Activated CD8-positive, alpha-beta memory T cell treated with anti-CD3 and anti-CD28 coated beads for 1 hour (primary cell): ENCODE measurements at places on chromosomes 2 and 18.

DNA sequence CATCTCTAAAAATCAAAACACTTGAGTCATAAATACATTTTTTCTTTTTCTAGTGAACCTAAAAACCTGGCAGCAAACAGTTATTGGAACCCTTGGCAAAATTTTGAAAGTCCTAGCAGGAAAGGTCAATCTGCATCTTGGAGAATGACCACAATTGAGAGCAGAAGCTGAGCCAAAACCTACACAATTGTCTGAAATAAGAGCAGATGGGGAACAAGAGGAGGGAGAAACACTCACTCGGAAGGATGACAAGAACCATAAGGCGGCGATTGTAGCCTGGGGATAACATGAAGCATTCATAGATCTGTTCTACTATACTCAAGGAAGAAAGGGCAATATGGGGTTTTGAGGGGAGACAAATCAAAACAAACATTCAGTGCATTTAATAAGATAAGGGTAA is 117.0 kb downstream of the CHN1 start:
- DNase-seq = no peak

DNA sequence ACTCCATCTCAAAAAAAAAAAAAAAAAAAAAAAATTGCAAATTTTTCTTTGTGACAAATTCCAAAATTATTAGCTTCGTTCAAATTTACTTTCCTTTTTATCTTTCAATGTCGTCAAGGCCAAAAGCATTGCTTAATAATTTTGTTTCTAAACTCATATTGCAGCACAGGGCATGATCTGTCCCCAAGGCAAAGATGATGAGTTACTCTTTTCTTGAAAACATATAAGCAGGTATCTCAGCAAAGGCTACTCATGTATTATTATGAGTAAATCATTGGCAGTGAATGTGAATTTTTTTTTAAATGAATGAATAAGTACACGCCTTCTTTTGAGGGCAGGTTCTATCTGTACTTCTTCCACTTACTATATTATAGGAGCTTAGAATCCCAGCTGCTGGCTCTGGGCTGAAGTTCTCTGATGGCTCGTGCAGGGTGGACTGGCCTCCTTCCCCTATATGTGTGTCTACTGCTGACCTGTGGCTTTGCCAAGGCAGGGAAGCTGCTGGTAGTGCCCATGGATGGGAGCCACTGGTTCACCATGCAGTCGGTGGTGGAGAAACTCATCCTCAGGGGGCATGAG is at the start of gene UGT1A7:
TSS of gene UGT1A7 (plus strand) at position 381 of the 579 bp plus-strand sequence. CDS start at position 418, 37 bp downstream.
- no peak for DNase-seq

DNA sequence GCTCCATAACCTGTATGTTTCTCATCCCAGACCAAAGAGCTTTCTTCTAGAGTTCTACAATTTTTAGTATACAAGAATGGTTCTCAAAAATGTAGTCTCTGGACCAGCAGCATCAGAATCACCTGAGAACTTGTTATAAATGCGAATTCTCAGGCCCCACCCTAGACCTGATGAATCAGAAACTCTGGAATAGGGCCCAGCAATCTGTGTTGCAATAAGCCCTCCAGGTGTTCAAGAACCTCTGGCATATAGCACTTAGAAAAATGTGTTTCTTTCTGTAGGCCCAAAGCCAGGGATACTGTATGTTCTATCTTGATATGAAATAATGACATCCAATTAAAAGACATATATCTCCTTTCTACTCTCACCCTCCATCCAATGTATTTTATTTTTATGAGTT is 10.4 kb downstream of the PAIP2B start:
- no peak for DNase-seq

- DNase-seq = no peak
Observed at GRCh38 chr2:41965909-41966295, 81.9 kb upstream of the PKDCC start.

GRCh38 chr2:175003875-175004729 is 1.1 kb downstream of the CHN1 start:
- DNase-seq = no peak

GRCh38 chr2:109257653-109258052 is 128.6 kb downstream of the SH3RF3 start:
- DNase-seq = no peak

GRCh38 chr2:164700390-164700789 is 79.1 kb upstream of the GRB14 start:
- no peak for DNase-seq

- DNase-seq = no peak
Observed at GRCh38 chr2:12412898-12413305, 303.8 kb upstream of the TRIB2 start.

DNA sequence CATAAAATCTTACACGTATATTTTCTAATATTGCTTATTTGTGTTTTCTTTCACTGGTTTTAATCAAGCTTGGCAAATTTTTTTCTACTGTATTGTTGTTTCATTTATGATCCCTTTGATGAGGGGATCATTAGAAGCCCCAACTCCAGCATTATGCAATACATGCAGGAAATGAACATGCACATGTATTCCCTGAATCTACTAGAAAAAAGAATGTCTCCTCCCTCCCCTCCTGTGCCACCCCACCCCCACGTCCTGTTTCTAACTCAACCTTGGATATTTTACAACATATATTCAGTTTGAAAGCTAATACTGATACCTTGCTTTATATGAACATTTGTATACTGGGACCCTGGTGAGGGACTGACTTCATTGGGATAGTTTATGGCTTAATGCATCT is 53.0 kb downstream of the EML6 start:
- no peak for DNase-seq

- DNase-seq = no peak
Observed at GRCh38 chr2:238433941-238434845, 7.5 kb downstream of the ASB1 start.

GRCh38 chr18:26071020-26071419 is 19.4 kb downstream of the SS18 start:
- DNase-seq = no peak

DNA sequence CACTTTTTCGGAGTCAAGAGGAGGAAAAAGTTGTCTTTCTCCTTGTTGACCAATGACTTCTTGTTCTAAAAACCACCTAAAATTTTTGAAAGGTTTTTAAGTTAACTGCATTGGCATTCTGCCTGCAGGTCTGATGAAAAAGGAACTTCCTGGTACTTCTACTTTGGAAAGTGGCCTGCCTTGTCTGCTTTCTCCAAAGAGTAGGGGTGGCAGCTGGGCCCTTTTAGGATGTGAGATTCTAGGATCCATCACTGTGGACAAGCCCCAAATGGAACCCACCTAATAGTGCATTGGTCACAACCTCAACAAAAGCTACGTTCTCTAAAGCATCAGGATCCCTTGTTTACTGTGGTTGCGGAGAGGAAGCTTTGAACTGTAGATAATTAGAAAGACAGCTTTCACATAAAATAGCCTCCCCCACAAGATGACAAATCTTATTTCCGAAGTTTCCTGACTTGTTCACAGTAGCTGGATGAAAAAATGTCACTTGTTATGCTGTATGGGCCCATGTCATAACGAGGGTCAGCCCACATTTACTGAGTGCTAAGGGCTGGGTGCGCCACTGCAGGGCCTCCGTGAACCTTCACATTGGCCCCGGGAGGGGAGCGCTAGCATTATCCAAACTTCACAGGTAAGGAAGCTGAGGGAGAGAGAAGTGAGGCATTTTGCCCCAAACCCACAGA is 17.4 kb downstream of the ASPRV1 start:
- DNase-seq = no peak

DNA sequence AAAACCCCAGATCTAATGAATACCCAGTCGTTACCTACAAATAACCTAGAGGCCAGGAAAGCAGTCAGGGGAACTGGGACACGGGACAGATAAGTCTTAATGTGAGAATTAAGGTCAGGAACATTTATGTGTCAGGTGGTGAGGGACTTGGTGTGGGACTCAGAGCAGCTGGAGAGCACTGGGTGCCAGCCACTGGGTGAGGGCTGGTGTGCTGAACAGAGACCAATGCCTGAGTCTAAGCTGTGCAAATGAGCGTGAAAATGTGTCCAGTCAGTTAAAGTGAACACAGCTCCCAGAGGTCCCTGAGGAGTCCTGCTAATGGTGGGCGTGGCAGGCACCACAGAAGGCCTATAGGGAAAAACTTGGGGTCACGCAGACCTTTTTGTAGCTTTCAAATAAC is 225.9 kb downstream of the C1D start:
- DNase-seq = no peak

DNA sequence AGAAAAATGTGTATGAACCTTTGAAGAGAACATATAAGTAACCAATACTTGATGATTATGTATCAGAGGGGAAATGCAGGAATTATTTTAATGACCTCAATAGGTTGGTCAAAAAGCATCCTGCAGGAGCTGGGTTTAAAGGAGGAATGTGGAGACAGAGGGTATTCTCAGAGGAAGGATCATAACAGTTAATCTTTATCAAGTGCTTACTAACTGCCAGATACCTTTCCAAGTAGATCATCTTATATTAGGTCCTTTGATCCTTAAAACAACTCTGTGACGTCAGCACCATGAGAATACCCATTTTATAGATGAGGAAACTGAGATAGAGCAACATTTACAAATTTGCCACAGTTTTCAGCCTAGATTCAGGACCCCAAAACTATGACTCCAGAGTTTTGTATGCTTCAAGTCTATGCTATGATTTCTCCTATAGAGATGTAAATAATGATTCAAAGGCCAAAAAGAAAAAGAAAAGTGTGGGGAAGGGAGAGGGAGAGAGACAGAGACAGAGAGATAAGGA is 3.0 kb downstream of the RFTN2 start:
- DNase-seq = no peak

DNA sequence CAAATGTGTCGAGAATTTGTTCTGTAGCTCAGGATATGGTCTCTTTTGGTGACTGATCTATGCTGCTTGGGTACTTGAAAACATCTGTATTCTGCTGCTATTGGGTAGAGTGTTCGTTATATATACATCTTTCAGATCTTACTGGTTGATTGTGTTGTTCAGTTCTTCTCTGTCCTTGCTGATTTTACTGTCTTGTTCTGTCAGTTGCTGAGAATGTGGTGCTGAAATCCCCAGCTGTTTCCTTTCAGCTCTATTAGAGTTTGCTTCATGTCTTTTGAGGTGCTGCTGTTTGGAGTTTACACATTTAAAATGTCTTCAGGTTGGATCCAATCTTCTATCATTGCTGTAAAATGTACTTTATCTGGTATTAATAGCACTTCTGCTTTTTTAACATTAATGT is 12.9 kb downstream of the BCL2L11 start:
- no peak for DNase-seq

DNA sequence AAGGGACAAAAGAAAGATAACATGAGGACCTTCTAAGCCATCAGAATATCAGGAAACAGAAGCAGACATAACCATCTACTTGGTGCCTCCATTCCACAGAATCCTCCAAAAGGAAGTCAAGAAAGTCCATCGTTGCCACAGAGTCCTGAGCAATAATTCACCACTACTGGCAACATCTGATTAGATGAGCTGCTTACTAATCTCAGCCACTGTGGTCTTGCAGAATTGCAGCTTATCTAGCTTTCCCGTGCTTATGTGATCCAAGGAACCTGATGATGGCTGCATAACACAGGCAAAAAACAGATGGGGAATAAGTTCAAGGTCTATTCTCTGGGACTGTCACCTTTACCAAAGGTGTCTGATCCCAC is 278.5 kb downstream of the AFF3 start:
- no peak for DNase-seq
